ENCODE measurements at places on chromosomes 7 and 10.

GRCh38 chr7:65960351-65961074 lies 21.5 kb downstream of the GUSB start:
- DNase-seq, result no peak

DNA sequence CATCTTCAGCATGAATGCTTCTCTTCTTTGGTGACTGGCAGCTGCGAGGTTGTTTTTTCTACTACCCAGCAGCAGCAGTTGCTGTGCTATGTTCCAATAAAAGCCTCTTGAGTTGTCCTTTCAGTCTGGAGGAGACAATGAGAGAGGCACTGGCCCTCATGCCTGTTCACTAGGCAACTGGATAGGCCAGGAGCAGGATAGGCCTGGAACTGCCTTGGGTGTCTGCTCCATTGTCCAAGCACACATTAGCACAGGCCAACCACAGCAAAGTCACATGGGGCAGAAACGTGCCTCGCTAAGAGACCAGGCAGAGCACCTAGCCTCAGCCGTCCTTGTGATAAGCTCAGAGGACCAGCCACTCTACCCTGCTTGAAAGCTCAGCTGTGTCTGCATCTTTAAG lies 76.9 kb upstream of the PDCD4 start:
- DNase-seq, result no peak

GRCh38 chr10:132749371-132749795 lies 36.6 kb downstream of the NKX6-2 start:
- no peak for DNase-seq

DNA sequence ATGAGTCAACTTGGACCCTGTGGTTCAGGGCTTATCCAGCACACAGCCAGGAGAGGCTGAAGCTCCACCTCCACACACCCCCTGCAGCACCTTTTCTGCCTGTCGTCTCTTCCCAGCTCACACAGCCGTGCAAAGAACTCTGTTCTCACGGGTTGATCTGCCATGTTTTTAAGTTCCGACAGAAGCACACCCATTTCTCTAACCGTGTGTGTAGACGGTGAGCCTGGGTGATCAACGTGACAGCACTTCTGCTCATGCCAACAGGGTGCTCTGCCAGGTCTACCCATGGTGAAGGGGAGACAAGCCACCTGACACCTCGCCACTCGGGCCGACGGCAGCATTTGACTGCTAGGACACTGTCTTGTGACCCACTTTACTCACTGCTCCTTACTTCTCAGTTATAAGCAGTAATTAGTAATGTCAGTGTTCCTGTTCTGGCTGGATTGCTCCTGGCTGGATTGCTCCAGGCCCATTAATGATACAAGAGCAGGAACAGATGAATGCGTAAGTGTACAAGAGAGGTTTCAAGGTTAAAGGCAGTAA lies 90.5 kb downstream of the RNF216 start:
- no peak for DNase-seq

DNA sequence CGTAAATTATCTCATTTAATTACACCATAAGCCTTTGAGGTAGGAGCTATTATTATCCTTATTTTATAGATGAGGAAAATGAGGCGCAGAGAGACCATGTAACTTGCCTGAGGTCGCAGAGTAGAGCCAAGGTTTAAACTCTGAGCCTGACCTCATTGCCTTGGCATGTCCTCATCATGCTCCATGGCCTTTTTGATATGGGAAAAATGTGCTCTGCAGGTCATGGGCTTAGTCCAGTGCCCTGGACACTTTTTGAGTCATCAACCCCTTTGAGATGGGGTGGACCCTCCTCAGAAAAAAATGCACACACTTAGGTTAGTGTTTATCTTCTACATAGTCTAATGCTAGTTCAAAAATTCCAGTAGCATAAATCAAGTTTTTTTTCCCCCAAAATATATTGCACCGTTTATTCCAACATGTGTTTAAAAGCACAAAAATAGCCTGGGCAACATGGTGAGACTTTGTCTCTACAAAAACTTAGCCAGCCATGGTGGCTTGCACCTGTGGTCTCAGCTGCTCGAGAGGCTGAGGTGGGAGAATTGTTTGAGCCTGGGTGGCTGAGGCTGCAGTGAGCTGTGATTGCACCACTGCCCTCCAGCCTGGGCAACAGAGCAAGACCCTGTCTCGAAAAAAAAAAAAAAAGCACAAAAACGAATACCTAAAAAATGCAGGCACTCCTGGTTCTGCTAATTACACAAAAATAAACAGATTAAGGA lies 28.6 kb upstream of the TMEM178B start:
- DNase-seq, result peak; percentile 38

DNA sequence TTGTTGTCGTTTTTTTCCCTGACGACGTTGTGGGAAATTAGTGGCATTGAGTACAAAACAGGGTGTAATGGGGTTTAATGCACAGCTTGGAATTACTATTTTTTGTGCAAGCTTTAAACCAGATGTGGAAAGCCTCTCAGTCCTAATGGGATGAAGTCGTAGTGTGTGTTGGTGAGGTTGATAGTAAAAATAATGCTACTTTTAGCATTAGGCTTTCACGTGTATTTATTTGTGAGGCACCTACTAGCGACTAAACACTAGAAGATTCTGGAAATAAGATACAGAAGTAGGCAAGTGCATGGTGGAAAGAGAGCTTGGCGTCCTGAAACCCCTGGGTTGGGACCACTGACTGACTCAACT lies 588 bp upstream of the ORC5 start:
- no peak for DNase-seq

- DNase-seq, result no peak
These were observed 732.1 kb upstream of the C7orf33 start for GRCh38 chr7:147858421-147858820.

GRCh38 chr10:118543714-118544400 lies 51.6 kb downstream of the PRLHR start:
- DNase-seq, result peak; percentile 55

DNA sequence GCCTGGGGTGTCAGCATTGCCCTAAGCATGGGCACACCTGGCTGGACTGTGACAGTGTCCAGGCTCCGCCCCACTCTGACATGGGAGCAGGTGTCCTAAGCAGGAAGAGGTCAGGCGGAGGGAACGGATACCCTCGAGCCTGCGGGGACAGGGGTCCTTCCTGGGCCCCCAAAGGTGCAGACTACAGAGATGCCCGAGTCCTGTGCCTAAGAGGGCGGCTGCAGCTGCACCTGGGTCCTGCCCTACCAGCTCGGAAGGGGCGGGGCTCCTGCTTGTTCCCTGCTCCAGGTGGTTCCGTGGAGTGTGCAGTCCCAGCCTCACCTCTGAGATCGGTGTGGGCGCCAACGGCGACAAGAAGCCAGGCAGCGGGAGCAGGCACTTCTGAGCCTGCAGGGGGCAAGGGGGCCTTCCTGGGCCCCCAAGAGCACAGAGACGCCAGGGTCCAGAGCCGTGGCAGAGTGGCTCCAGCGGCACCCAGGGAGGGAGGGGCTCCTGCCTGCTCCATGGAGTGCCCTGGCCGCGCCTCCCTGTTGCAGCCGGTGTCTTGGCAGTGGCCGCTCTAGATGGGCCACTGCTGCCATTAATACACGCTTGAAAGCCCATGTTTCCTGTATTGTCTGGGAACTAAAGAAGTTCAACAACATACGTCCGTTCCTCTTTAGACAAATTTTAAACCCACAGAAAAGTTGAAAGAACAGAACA lies 64.5 kb upstream of the CACNA2D1 start:
- peak; percentile 40 for DNase-seq

DNA sequence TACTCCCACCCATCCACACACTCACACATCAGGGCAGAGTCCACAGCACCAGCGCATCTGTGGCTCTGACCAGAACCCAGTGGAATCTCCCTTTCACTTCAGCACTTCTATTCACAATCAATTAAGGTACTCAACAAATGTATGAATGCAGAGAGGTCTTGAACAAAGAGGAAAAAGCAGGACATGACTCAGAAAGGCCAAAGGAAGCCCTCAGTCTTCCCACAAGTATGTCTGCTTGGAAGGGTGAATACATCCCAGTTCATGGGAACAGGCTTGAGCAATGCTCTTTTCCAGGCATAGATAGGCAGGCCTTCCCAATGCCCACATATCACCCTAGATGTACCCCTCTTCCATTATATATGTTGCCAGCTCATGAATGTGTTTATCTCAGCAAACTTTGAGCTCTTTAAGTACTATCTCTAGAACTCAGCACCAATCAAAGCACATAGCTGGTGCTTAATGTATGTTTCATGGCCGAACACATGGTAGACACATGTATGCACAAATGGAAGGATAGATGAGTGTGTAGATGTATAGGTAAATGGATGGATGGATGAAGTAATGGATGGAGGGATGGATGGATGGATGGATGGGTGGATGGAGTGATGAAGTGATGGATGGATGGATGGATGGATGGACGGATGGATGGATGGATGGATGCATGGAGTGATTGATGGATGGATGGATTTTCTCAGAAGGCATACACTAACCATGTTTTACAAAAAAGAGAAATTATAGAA lies 507.6 kb downstream of the GRID1 start:
- DNase-seq, result no peak

DNA sequence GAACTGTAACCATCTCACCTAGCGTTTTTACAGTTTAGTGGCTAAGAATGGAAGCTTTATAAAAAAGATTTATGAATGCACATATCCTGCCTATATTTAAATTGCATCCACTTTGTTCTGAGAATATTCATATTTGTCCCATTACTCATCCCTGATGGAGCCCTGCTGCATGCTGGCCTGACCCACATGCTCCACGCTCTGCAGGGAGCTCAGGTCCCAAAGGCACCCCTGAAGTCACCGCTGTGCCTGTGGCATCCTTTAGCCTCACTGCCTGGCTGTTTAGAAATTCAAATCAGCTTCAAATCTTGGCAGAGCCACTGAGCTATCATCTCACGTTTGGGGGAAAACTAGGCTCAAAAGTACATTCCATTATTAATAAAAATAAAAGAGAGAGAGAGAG lies 24.4 kb downstream of the C10orf90 start:
- no peak for DNase-seq

DNA sequence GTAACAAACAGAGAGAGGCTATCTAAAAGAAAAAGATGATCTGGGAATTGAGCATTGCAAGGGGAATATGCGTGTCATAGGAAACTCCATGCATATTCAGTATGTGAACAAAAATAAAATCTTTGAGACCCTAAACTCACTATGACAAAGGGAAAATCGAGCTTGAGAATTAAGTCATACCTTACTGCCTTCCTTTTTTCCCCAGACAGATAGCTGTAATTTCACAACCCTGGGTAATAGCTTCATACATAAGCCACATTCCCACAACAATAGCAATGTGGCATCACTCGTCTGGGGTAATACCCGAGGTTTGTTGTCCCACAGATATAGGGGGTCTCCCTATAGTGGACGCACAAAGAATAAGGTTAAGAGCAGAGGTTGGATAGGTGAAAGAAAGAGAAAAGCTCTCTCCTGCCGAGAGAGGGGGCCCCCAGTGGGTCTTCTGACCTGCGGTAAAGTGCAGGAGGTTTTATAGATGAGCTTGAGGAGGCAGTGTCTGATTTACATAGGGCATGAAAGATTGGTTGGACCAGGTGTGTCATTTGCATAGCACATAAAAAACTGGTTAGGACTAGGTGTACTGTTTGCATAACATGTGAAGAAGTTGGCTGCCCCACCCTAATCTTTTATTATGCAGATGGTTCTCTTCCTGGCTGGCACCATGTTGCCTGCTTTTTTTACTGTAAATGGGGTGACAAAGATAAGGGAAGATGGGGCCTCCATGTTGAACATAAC lies 11.6 kb downstream of the CYP3A43 start:
- DNase-seq, result peak; percentile 38

All from Caco-2 (cell line).